GM10248 (cell line): ENCODE measurements at places on chromosomes 5 and 9.

- DNase-seq, result no peak
Observed at GRCh38 chr5:147431586-147431985, 78.3 kb downstream of the DPYSL3 start.

GRCh38 chr5:2776337-2777302, 25.1 kb upstream of the IRX2 start:
- DNase-seq, result no peak

GRCh38 chr9:2645569-2645968, 24.0 kb downstream of the VLDLR start:
- DNase-seq, result peak; percentile 40

- no peak for DNase-seq
Observed at GRCh38 chr9:76662476-76663281, 101.6 kb upstream of the PCA3 start.

DNA sequence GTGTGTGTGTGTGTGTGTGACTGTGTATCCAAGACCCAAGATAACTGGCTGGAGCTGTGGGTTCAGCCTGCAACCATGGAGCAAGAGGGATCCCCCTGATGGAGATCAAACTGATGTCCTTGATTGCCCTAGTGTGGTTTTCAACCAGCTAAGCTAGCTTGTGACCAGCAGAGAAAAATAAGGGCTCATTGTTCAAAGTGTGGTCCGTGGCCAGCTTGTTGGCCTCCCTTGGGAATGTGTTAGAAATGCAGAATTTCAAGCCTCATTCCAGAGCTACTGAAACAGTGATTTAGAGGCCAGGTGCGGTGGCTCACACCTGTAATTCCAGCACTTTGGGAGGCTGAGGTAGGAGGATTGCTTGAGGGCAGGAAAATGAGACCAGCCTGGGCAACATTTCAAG, 79.9 kb downstream of the ACER2 start:
- no peak for DNase-seq

DNA sequence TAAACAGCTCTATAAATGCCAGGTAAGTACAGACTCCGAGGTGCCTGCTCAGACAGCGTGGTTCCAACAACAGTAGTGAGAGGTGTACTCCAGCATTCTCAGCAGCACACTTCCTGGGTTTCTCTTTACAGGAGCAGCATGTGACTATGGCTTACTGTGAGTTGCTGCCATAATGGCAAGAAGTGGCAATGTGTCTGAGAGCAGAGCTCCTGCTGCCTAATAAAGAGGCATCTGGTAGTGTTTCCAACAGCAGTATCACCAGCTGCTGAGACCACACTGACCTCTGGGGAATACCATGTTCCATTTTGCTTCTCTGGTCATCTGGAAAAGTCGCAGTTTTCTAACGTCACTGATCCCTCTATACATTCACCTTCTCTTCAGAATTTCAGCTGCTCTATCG, 398.2 kb downstream of the SLCO4C1 start:
- no peak for DNase-seq
